Omental fat pad (tissue), 4 donors: ENCODE measurements at places on chromosomes 2 and 18. TPM values are rescaled to one million over a fixed set of nuclear protein-coding genes. Genes with fewer than 3 reads are reported as not detected.

The DYSF gene
- total RNA-seq, result 12.5 TPM

DNA sequence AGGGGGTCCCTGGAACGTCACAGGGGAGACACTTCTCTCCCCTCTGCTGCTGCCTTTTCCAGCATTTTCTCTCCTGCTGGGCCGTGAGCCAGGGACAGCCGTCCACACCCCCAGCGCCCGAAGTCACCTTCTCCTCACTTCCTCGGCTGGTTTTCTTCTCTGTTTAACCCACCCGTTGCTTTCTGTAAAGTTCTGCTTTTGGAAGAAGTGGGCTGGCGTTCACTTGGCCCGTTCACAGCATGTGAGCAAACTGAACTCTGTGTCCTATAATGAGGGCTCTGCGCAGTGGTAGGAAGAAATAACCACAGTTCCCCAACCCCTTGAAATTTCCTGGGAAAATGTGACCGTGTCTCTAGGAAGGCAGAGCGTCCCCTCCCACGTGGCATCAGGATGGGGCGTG is 187.0 kb upstream of the HDAC4 start:
- no peak for DNase-seq

- DNase-seq, result no peak
These were observed 434.7 kb downstream of the PTPRM start for GRCh38 chr18:8001711-8002301.

DNA sequence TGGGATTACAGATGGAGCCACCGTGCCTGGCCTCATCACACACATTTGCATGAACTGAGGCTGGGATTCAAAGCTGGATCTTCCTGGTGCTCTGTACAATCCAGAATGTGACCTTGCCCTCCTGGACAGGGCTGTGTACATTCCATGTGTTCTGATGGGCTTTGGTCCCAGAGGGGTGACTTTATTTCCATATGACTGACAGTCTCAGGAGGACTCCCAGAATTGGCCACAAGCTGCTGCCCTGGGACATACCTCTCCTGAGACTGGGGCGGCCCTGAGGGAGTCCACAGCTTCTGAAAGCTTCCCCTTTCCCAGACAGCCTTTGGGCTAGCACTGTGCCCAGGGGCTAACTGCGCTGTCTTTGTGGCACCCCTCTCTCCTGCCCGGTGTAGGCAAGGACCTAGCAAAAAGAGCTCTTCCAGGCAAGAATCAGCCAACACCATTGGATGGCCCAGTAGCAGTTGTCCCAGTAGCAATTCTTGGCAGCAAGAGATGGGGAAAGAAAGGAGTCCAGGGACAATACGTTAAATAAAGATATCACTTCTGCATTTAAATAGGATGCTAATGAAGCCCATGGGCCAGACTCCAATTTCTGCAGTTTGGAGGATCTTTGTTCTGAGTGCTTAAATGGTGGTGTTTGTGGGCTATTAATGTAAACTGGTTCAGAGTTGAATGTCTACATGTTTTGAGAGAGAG is 26.4 kb upstream of the ZNF532 start:
- DNase-seq, result no peak

- DNase-seq, result no peak
These were observed 378.9 kb downstream of the NBAS start for GRCh38 chr2:15182275-15182674.

DNA sequence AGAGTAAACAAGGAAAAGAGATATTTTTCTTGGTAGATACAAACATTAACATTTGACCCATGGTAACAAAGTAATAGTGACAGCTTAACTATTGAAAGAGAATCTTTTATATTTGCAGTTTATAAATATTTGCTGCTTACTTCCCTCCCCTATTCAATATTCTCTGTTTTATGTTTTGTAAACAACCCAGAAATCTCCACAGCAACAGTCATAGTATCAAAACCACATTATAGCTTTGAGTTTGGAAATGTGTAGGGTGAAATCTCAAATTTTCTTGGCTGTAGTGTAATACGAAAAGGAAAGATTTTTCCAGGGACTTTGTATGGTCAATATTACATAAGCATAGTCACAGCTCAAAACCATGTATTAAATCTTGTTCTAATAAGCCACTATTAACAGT is 511.2 kb downstream of the METTL4 start:
- DNase-seq, result no peak

The COBLL1 gene
- total RNA-seq, result 69.1 TPM

- no peak for DNase-seq
These were observed 490.6 kb upstream of the LINC00305 start for GRCh38 chr18:64639536-64639935.

The HS6ST1 gene
- total RNA-seq, result 28.9 TPM

DNA sequence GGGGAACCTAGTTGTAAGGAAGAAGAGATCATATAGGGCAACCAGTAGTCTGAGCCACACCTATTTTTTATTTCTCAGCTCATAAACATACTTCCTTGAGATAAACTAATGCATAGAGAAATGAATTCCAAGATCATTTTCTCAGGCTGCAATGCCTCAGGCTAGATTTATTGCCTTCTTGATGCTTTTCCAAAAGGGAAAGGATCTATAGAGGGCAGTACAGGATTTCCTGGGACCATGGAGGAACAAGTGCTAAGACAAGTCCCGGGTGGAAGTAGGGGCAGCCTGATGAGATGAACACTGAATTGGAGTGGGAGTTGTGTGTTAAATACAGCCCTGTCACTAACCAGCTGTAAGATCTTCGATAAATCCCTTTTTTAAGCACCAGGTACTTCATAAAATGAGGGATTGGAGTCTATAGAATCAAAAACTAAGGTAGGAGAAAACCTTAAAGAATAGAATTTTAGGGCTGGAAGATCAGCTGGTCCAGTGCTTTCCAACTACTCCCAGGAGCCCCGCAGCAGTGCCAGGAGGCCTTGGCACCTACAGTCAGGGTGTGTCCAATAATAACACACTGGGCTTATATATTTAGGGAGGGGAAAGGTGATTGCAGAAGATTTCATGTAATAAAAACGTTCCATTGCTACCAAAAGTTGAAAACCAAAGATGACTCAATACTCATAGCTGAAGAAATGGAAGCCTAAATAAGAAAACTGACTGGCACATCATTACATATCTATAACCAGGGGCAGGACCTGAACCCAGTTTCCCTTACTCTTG is 58.1 kb downstream of the SERTAD2 start:
- DNase-seq, result no peak

DNA sequence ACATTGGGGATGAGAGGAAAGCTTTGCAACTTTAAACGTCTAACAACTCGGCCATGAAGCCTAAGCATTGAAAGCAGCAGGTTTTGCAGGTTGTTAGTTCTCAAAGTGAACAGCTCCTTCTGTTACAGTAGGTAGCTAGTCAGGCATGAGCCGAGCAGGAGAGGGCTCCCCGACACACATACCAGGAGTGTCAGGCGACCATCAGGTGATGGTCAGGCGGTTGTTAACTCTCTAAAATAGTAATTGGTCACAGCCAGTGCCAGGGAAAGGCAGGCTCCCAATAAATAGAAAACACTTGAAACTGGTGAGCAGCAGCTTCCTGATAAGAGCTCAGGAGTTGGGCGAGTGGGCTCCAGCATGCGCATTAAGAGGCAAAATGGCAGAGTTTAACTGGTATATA is 53.5 kb upstream of the DAPL1 start:
- DNase-seq, result no peak

- no peak for DNase-seq
These were observed 726.4 kb upstream of the CDH2 start for GRCh38 chr18:28903306-28903705.

GRCh38 chr2:74558284-74559230 is 4.0 kb downstream of the DOK1 start:
- DNase-seq, result no peak

DNA sequence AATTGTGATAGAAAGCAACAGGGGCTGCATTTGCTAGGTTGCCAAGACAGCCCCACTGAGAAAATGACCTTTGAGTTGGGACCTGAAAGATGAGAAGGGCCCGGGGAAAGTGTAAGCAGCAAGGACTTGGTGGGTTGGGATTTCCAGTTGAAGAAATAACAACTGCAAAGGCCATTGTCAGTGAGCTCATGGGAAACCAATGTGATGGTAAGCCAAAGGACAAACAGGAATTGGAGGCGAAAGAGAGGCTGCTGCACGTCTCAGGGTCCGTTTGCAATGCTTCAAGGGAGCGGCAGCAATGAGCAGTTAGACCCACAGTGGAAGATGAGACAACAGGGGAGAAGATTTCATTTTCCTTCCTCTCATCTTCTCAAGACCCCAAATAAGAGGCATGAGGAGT is 51.5 kb upstream of the RGPD4 start:
- DNase-seq, result no peak

The ATP6V1B1 gene
- total RNA-seq, result 3.6 TPM

DNA sequence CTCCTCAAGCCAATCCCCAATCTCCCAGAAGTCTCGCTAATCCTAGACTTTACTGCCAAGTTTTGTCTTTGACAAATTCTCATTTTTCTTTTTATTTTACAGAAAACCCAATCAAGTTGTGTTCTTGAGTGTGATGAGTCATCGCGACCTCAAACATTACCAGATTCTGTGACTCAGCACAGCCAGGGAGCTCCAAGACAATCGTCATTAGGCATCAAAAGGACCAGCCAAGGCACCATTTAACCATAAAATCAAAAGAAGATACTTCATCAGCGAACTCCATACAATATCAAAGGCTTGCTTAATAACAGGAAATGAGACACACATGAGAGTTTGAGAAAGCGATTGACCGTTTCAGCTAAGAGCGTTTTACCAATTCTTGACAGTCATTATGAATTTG is 146.2 kb upstream of the AGAP1 start:
- DNase-seq, result no peak

DNA sequence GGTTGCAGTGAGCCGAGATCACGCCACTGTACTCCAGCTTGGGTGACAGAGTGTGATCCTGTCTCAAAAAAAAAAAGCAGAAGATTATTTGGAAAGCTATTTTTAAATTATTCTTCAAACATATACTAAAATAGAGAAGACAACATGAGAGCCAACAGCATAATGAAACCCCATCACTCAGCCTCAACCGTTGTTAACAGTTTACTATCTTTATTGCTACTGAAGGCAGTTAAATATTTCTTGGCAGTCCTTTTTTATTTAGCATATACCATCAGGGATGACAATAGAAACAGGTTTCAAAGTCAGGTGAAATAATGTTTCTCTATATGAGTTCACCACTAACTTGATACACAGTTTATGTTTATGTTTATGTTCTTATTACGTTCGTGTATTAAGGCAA is 157.2 kb downstream of the NEDD4L start:
- no peak for DNase-seq

The GNAL gene
- 12.8 TPM for total RNA-seq

DNA sequence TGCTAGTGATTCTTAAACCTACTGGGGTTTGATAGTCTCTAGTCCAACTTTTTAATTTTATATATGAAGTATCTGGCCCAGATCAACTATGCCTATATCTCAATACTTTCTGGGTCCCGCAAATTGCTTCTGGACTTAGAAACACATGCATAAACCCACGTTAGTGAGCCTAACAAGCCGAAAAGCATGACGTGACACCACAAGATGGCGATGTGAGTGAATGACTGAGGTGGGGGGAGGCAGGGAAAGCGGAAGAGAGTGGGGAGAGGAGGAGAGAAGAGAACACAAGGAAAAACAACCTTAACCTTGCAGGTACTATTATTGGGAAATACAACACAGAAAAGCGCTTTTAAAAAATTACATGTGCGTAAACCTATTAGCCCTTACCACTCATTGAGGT is 13.8 kb downstream of the PDIA6 start:
- no peak for DNase-seq

DNA sequence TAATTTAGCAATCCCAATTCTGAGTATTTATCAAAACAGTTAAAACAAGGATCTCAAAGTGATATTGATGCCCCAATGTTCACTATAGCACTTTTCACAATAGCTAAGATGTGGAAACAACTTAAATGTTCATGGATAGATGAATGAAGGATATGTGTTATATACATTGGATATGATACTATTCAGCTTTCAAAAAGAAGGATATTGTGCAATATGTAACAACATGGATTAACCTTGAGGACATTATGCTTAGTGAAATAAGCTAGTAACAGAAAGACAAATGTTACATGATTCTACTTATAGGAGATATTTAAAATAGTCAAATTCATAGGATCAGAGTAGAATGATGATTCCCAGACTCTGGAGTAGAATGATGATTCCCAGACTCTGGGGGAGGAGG is 78.0 kb downstream of the INSIG2 start:
- no peak for DNase-seq

The ABHD1 gene
- 1.1 TPM for total RNA-seq

The KLHL14 gene
- 0.79 TPM for total RNA-seq

- no peak for DNase-seq
These were observed 15.4 kb downstream of the PPM1B start for GRCh38 chr2:44184106-44184505.

The SLC25A12 gene
- total RNA-seq, result 18.5 TPM

The KIF5C gene
- total RNA-seq, result 4.5 TPM

- no peak for DNase-seq
These were observed 67.9 kb upstream of the GLS start for GRCh38 chr2:190812506-190813294.

The CRYGC gene
- not detected for total RNA-seq

The CTLA4 gene
- total RNA-seq, result 4.7 TPM

The PLCL1 gene
- total RNA-seq, result 10.4 TPM

The EMILIN2 gene
- total RNA-seq, result 56.1 TPM

The ANO7 gene
- total RNA-seq, result 0.65 TPM

The SLC11A1 gene
- total RNA-seq, result 161 TPM

The TDRD15 gene
- total RNA-seq, result not detected

DNA sequence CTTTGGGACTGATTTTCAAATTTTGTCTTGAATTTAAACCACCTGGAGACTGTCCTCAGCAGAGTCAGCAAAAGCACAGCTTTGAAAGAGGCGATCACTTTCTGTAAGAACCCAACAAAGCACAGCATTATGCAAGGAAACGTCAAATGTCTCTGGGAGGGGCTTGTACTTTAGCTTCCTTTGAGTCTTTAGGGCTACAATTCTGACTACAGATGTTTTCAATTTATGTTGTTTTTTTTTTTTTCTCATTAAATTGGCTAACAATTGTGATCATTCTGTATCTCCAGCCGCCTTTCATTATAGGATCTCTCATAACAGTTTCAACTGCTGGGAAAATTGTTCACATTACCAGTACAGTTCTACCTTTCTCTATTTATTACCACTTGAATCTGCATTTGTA is 48.3 kb downstream of the COL3A1 start:
- DNase-seq, result no peak
